ENCODE measurements at places on chromosomes 5 and 9.

DNA sequence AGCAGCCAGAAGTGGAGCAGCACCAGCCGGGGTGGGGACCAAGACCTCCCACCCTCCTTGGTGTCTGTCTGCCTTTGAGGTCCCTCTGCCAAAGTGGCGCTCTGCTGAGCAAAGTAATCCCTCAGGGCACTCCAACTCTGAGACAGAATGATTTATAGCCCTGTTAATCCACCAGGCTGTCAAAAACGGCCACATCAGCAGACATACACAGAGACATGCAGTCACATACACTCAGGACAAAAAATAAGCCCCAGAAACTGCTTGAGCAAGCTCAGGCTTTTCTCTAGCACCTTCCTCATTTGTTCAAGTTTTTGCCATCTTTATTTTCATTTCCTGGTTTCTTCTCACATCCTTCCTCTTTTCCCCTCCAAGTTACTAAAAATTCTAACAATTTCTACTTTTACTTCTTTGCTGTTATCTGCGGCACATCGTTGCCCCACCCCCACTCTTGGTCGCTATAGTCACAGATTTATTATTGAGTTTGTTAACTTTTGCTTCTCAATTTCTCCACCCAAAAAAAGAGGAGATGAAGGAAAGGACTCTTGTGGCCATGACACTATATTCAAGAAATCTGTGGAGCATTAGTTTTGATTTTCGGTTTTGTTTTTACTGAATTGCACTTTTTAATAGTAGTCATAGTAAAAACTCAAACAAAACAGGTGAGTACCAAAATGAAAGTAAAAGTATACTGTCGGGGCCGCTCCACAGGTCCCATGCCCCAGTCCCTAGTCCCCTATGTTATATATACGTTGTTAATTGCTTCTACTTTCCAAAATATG is 17.4 kb upstream of the ADRB2 start:
- peak; percentile 21 for DNase-seq

GRCh38 chr9:133583586-133583985 is 25.6 kb downstream of the FAM163B start:
- DNase-seq = no peak

DNA sequence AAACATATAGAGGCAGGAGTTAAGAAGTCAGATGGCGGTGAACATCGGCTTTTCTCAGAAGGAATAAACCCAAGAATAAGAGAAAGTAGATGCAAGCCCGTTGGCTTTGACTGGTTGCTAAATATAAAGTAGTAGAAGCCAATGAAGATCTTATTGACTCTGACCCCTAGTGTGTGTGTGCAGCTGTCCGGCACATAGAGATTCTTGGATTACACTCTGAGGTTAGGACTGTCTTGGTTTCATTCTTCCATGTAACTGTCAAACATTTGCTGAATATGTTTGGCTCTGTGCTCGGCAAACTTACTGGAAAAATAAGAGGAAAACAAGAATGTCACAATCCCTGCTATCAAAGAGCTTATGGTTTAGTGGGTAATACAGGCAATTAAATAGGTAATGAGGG is 54.9 kb downstream of the ASTN2 start:
- DNase-seq = no peak

DNA sequence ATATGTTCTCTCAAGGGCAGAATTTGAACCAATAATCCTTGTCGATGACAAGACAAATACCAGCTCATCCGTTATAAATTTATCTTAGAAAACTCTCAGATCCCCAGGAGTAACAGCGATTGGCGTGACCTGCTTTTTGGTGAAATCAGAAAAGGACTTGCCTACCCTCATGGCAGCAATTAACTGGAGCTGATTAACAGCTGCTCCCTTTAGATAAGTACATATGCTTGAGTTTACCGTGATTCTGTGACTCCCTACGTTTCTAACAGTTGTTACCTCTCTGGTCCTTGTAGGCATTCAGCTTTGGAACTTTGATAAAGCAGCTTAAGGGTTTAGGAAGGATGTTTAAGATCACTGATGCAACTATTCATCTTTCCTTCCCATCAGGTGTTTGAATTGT is 2.6 kb downstream of the INVS start:
- no peak for DNase-seq

- no peak for DNase-seq
These were observed 100.9 kb downstream of the NRG2 start for GRCh38 chr5:139942243-139942642.

DNA sequence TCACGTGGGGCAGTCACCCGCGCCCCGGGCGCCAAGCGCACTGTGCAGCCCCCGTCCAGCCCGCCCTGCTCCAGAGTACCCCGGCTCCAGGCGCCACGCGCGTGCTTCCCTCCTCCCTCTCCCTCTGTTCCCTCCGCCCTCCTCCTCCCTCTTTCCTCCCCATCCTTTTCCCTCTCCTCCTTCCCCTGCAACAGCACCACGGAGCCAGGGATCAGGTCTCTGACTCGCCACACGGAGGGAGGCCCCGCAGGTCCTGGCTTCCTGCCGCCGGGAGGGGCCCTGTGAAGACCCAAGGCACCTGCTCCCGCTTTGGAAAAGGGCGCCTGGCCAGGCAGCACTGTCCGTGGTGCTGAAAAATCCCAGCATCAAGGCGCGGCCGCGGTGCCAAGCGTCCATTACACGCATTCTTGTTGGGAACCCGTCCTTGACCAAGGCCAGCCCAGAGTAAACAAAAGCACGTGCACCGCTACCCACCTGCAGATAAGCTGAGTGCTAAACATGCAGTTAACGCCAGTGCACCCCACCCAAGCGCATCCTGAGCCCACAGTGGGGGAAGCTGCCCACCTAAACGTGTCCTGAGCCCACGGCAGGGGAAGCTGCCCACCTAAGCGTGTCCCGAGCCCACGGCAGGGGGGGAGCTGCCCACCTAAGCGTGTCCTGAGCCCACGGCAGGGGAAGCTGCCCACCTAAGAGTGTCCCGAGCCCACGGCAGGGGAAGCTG is 21.7 kb downstream of the SLC6A18 start:
- no peak for DNase-seq

GRCh38 chr5:170247363-170247762 is 14.6 kb downstream of the C5orf58 start:
- no peak for DNase-seq

GRCh38 chr5:95959051-95959887 is 2.4 kb downstream of the ELL2 start:
- peak; percentile 18 for DNase-seq

GRCh38 chr5:1748271-1748670 is 51.4 kb downstream of the MRPL36 start:
- DNase-seq = no peak

DNA sequence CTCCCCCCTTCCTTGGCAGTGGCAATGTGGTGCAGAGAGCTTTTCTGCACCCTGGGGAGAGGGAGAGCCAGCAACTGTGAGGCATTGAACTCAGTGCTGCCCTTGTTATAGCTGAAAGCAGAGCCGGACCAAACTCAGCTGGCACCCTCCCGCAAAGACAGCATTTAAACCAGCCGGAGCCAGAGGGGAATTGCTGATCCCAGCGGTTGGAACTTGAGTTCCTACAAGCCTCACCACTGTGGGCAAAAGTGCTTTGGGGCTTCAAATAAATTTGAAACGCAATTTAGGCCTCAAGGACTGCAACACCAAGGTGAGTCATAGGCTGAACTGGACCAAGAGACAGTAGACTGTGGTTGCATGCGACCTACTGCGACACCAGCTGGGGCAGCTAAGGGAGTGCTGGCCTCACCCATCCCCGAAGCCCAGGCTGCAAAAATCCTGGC is 207.6 kb upstream of the CDKN2B start:
- no peak for DNase-seq

DNA sequence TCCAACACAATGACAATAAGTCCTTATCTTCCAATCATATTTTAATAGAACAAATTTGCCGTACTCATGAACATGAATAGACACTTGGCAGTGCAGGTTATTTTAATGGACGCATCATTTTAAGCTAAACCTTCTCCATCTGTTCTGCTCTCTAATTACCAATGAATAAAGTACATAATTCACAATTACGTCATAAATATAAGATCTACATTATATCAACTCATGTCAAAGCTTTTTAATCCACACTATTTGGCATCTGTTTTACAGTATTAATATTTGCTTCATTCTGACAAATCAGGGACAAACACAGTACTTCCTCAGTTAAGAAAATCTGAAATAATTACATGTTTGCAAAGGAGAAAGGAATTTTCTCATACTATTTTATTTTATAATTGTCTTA is 344.1 kb upstream of the DMAC1 start:
- no peak for DNase-seq

- peak; percentile 21 for DNase-seq
These were observed at the start of gene PDE8B for GRCh38 chr5:77210091-77210963. PDE8B (plus strand) TSS chr5:77210680; CDS start chr5:77210926, 246 bp downstream.

- peak; percentile 57 for DNase-seq
These were observed 497.3 kb downstream of the MTRR start for GRCh38 chr5:8366266-8366665.

All from midbrain (tissue), 1 donor.